ENCODE measurements at places on chromosomes 13 and 19. TPM values are rescaled to one million over a fixed set of nuclear protein-coding genes. Genes with fewer than 3 reads are reported as not detected.

IGFL2 gene
- total RNA-seq: 0.72 TPM

ACER1 gene
- total RNA-seq: 1.5 TPM

MYO16 gene
- total RNA-seq: 0.42 TPM

DNA sequence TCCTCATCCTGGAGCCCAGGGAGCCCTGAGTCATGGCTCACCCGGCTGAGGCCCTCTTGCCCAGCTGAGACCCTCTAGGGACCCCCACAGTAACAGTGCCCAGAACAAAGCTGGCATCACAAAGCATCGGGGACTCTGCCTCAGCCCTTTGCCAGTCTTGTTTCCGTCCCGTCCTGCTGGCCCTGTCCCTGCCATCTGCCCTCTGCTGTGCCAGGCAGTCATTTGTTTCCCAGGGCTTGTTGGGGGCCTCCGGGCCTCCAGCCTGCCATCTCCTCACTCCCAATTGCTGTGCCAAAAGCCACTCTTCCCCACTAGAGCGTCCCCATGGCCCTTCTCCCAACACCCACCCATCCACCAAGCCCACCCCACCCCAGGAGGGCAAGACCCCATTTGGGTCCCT, 64.2 kb downstream of the SMARCA4 start:
- peak overlapping the region; percentile 57 for H3K27ac ChIP-seq
- peaks cover 2% of the 10 kb centered on the region for H3K36me3 ChIP-seq
- DNase-seq: no peak
- no peaks in the 10 kb centered on the region for H3K27me3 ChIP-seq

DNA sequence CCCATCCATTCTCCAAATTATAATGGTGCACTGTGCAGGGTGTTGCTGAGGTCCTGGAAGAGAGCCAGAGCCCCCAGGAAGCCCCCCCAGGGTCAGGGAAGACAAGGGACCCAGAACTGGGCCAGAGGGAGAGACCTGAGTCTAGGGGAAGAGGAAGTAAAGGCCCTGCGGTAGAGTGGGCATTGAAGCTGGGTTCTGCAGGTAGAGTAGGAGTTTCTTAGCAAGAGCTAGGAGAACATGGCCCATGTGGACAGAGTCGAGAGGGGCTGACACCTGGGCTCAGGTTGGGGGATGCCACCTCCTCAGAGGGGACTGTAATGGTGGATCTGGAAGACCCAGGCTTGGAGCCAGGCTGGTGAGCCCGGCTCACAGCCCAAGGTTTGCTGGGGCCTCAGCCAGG, 17.0 kb upstream of the ONECUT3 start:
- H3K27ac ChIP-seq: no peak overlapping the region
- no peak overlapping the region for H3K4me3 ChIP-seq
- DNase-seq: no peak
- no peaks in the 10 kb centered on the region for H3K4me1 ChIP-seq

GRCh38 chr13:70622796-70623195, 514.5 kb upstream of the KLHL1 start:
- H3K4me3 ChIP-seq: no peak overlapping the region
- H3K27me3 ChIP-seq: no peaks in the 10 kb centered on the region
- H3K27ac ChIP-seq: no peak overlapping the region

DNA sequence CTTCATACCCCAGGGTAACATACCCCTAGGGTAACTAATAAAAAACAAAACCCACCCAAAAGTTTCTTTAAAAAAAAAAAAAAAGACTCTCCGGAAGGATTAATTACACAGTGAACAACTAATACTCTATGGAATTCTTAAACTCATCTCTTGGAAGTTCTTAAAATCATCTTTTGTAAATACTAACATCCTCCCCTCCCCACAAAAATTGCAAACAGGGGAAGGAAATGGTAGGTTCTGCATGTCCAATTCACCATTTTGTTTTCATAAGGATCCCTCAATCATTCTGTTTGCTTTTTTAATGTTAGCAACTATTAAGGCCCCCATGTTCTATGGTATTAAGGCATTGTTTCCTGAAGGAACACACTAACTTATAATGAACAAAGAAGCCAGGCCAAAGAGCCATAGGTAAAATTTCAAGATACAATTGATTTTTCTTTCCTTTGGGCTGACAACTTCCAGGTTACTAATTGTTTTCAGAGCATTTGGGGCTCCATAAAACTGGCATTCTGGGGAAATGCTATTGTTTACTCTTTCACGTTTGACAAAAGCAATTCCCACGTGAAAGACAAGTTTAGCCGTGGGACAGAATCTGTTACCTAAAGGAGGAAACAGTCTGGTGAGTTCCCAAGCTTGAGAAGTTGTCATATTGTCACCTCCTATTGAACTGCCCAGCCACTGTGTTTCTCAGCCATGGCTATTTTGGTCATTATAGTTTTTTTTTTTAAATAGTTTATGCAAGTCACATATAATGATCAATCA, 107.0 kb downstream of the FLT1 start:
- DNase-seq: no peak
- no peak overlapping the region for H3K4me3 ChIP-seq
- no peak overlapping the region for H3K27ac ChIP-seq

All from T-helper 17 cell (primary cell).